Activated T-helper 2 cell treated with anti-CD3 and anti-CD28 coated beads, Interferon-gamma antibody, Interleukin-2, Interleukin-4, amounts not matched to agents 10 μg/mL and 5 μg/mL and 100 μg/mL, durations not matched to agents 14 hours and 24 hours and 36 hours (primary cell): ENCODE measurements at places on chromosomes 6 and 20.

GRCh38 chr20:54585217-54585616 lies 109.8 kb downstream of the DOK5 start:
- H3K36me3 ChIP-seq, result no peaks in the 10 kb centered on the region
- no peaks in the 10 kb centered on the region for H3K27me3 ChIP-seq
- no peak overlapping the region for H3K4me3 ChIP-seq
- H3K27ac ChIP-seq, result no peak overlapping the region
- no peaks in the 10 kb centered on the region for H3K4me1 ChIP-seq

DNA sequence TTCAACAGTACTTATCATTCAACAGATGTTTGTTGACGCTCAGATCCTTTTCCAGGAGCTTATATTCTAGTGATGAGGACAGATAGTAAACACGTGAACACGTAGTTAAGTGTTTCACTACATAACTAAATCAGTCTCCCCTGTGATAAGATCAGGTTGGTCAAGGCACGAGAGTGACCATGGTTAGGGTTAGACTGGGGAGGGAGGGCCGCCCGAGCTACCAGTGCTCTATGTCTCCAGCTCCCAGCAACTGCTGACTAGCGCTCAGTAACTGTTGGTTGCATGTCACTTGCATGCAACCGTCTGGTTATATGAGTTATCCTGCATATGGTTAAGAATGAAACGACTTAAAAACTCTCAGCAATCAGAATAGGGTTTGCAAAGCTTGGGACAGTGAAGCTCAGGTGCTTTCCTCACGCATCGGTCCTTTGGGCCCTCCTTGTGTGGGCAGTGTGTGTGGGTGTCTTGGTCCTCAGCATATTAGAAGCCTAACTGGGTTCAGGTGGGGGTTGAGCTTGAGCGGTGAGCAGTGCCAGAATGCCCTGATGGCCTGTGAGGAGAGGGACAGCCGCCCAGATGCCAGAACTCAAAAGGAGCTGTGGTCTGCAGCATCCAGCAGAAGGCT lies 120.8 kb downstream of the ARID1B start:
- H3K4me1 ChIP-seq, result peaks cover 21% of the 10 kb centered on the region
- no peaks in the 10 kb centered on the region for H3K36me3 ChIP-seq
- no peak for DNase-seq
- no peaks in the 10 kb centered on the region for H3K27me3 ChIP-seq
- no peak overlapping the region for H3K4me3 ChIP-seq

- H3K27me3 ChIP-seq, result no peaks in the 10 kb centered on the region
- H3K36me3 ChIP-seq, result peaks cover 40% of the 10 kb centered on the region
- no peak overlapping the region for H3K27ac ChIP-seq
- no peak for DNase-seq
- no peak overlapping the region for H3K4me3 ChIP-seq
Measured at GRCh38 chr20:35135867-35136586, 11.1 kb downstream of the EDEM2 start.

- no peaks in the 10 kb centered on the region for H3K4me1 ChIP-seq
- H3K27me3 ChIP-seq, result no peaks in the 10 kb centered on the region
- no peak for DNase-seq
- no peaks in the 10 kb centered on the region for H3K36me3 ChIP-seq
- H3K27ac ChIP-seq, result no peak overlapping the region
Measured at GRCh38 chr6:143286251-143286795, 164.2 kb downstream of the ADAT2 start.

DNA sequence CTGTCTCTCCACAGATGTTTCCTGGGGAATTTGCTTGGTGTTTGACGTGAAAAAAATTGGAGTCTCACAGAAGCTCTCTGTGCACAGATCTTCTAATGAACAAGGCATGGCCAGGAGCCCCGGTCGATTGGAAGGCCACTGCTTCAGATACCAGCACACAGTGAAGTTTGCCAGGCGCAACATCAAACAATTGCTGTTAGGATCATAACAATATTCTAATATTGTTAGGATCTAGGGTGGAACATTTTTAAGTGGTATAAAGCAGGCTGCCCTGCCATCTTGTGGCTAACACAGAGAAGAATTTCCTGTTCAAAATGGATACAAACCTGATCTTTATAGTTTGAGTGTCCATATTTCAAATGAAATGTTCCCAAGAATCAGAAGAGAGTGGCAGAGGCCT lies 64.1 kb downstream of the C6orf118 start:
- H3K4me1 ChIP-seq, result no peaks in the 10 kb centered on the region
- no peaks in the 10 kb centered on the region for H3K36me3 ChIP-seq
- H3K27me3 ChIP-seq, result no peaks in the 10 kb centered on the region
- H3K27ac ChIP-seq, result no peak overlapping the region
- no peak overlapping the region for H3K4me3 ChIP-seq
